ENCODE measurements at places on chromosomes 3 and 15.

DNA sequence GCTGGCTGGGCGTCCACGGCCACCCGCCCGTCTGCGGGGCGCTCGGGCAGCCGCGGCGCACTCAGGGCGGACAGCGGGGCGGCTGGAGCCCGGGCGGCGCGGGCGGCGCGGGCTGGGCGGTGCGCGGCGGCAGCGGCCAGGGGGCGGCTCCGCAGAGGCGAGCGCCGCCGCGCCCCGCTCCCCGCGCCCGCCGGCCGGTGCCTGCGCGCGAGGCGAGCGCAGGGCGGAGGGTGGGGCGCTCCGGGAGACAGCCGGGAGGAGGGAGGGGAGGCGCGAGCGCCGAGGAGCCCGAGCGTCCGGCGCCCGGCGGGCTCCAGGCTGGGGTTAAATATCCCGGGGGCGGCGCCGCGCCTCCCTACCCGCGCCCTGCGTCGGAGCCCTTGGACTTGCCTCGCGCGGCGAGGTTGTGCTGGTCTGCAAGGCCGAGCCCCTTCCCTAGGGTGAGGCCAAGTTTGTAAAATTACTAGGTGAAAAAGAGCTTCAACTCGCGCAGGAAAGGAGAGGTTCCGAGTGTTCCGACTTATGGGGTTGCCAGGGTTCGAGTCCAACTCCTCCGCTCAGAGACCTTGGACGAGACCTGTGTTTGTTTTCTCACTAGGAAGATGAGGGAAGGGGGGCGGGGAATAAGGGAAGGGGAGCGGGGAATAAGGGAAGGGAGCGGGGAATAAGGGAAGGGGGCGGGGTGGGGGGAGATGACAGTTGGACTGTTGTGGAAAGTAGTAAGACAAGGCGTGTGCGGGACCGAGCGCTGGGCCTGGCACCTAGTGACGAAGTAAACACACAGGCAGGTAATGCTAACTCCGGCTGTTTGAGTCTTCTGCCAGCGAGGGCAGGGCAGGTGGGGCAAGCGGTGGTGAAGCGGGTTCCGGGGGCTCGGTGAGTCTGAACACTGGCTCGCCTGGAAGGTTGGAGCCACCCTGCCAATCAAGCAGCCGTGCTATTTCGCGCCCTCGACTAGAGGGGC is at the start of gene TNFAIP8L3:
TNFAIP8L3 (minus strand) TSS at position 301 of the 964 bp plus-strand sequence. CDS start 311 bp downstream, outside the sequence.
- peak; percentile 33 for DNase-seq

DNA sequence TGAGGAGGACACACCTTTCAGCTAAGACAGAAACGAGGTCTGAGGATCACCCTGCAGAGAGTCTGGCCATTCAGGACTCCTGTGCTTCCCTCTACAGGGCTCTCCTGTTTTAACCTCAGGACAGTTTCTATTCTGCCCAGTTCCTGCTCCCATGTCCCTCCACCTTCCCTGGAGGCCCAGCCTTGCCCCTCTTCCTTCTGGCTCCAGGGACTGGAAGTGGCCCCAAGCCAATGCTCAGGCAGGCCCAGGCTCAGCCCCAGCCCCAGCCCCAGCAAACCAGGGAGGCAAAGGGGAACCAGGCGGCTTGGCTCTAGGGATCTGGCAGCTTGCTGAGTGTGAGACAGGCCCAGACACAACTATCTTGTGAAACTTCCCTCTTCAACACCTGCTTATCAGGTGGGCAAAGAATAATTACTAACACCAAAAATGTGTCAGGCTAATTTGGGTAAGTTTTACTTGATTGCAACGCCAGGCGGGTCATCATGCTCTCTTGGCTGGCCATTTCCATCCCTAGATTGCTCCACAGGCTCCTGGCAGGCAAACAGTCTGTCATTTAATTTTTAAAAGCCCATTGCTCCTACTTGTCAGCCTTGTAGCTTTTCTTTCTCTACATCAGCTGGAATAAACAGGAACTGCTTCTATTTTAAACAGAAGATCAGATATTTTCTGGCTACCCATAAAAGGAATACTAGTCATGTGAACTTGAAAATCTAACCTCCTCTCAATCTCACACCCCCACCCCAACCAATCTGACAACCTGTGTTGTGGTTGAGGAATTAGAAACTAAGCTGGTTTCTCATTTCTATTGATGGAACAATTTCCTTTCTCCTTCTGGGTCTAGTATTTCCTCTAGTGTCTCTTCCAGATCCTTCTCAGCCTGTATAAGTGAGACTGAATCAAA is 33.5 kb downstream of the UPK1B start:
- no peak for DNase-seq

- DNase-seq = no peak
Measured at GRCh38 chr3:139468399-139468798, 7.9 kb downstream of the RBP2 start.

DNA sequence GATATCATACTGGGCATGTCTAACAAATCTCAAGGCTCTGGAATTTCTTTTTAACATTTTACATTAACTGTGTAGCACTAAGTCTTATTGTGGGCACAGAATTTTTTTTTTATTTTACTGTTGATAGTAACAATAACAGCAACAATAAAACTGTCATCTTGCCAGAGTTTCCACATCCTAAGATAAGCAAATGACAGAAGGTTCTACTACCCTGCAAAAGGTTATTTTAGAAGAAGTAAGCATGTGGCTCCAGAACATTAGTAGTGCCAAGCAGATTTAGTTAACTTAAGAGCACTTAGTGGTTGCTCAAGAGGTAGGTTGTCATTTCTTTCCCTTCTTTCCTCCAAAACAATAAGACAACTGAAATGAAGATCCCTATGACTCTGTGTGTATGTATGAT is 743.0 kb upstream of the CBLB start:
- DNase-seq = peak; percentile 20

GRCh38 chr3:58336135-58336882 is 3.6 kb downstream of the PXK start:
- peak; percentile 70 for DNase-seq

DNA sequence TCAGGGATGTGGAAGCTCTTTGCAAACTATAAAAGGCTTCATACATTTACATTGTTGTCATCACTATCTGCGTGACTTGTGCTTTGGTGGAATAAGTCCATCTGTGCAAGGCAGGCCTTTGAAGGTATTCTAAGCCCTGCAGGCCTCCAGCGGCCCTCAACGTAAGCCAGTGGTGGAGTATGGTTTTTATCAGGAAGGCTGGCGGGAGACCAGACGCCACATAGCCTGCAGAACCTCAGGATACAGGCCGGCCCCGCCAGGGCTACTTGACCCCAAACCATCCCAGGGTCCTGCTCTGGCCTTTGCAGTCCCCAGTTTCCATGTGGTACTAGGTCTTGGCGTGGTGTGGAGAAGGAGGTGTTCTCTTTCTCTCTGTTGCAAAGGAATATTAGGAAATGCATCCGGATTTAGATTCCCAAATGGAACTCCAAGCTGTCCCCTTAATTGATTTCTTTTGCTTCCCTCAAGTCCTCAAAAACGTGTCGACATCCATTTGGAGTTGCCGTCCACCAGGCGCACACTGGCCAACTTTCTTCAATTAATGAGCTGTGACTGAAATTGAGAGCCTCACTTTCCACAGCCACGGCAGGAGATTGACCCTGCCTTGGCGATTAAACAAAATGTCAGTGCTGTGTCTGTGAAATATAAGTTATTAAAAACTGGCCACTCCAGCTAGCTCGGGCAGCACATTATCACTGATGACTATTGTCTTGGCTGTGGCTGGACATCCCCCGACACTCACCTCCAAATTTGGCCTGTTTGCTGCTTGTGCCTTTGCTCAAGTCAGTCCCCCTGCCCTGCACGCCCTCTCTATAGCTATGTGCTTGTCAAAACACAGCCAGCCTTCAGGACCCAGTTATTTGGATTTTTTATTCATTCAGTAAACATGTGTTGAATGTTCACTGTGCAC is 239.8 kb upstream of the TLE3 start:
- no peak for DNase-seq

GRCh38 chr3:123449102-123449996 is 459 bp upstream of the ADCY5 start:
- DNase-seq = peak; percentile 44

- DNase-seq = no peak
Measured at GRCh38 chr15:91110407-91110806, 10.3 kb downstream of the SV2B start.

- peak; percentile 4 for DNase-seq
Measured at GRCh38 chr3:148372206-148372875, 325.4 kb upstream of the AGTR1 start.

- DNase-seq = no peak
Measured at GRCh38 chr15:28085489-28086174, 13.5 kb downstream of the OCA2 start.

DNA sequence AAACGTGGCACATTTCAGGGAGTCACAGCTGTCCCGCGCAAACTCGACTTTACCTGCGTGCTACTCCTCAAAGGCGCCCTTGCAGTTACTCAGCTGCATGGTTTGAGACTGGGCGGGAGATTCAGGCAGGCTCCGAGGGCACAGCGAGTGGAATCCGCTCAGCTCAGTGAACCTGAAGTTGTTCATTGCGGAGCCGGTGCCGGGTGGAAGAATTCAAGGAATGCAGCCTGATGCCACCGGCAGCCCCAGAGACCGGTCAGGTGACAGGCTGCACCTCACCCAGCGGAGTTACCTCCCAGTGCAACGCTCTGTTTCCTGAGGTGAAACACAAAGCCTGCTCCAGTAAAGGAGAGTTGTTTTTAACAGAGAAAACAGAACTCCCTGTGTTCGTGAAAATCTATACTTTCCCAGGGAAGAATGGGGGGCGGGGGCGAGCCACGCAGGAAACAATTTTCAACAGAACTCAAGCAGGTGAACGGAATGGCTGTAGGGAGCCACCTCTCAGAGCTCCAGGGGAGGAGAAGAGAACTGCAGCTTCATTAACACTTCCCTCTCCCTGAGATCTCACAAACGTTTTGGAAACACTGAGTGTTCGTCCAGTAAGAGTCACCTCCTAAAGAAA is 3.8 kb downstream of the VEPH1 start:
- peak; percentile 29 for DNase-seq

DNA sequence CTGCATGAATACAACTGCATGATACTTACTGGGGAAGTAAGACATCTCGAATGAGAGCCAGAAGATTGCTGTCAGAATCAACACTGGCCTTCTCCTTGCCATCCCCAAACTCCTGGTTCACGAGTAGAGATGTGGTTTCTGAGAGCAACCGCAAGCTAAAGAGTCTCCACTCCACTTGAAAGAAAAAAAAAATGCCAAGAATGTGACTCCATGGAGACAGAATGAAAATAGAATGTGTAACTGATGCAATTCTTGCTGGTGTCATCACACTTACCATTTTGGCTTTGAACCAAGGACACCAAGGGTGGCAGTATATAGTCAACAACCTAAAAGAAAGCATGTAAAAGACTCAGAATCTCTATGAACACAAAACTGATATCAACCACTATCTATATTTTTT is 280.4 kb downstream of the ULK4 start:
- DNase-seq = peak; percentile 97

DNA sequence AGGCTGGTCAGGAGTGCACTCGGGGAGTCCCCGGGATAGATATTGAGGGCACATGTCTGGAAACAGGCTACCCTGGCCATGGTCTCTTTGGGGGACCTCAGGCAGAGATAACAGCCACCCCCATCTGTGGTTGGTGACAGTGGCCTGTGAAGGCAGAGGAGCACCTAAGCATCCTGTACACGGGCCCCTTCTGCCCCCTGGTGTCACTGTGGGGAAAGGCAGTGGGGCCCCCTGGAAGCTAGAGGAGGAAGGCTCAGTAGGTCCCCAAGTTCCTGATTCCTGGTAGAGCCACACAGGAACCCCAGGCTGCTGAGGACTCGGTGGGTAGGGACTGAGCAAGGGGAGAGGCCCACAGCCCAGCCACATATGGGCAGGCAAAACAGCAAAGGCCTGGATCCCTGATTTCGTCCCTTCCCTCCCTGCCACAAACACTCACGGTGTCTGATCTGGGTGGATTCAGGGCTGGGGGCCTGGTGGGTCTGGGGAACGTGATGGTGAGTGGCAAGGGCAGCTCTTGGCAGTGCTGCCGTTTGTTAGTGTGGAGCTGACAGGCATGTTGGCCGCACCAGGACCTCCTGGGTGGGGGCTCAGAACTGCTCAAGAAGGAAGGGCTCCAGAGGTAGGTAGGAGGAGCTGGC is 14.1 kb upstream of the CXCR6 start:
- peak; percentile 33 for DNase-seq

DNA sequence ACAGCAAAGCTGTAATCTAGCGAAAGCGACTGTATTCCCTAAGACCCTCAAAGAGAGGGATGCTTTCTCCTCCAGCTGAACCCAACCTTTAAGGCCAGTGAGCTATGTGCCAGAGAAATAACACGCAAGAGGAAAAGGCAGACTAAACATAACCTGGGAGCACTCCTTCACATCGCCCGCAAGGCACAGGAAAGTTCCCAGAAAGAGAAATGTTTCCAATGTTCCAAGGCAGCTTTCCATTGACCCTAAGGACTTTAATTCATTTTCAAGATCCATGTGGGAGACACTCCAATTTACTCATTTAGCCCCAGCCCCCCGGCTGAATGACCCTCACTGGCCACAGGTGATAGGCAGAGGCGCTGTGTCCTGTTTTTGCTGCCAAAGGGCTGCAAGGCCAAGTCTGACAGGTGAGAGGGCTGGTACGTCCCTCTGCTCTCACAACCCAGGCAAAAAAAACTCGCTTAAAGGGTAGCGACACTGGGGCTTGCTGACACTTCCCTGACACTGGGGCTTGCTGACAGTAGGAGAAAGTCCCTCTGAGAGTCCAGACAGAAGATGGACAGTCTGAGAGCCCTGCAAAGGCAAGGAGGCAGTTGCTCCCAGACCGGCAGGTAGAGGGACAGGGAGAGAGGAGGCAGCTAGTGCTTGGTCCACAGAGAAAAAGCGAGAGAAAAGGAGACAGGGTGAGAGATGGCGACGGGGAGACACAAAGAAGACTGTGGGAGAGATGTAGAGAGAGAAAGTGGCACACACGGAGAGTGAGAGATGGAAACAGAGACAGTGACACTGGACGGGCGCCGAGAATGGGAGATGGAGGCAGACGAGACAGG is 702 bp downstream of the ARHGEF3 start:
- DNase-seq = no peak

DNA sequence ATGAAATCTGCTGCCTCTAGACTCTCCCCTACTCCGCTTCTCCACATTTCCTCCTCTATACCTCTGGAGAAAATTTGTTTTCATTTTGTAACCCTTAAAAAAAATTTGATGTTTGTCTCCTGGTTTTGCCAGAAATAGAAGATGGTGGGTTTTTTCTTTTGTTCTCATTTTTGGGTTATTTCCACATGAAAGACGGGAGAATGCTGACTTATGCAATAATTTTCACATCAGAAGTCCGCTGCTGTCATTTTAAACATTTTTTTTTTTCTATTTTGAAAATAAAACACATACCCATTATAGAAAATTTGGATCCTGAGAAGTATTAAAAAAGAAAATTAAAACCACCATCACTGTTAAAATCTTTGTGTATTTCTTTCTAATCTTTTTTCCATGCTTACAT is 320.8 kb upstream of the NR2E3 start:
- DNase-seq = no peak

GRCh38 chr3:14791343-14791945 is 27.3 kb upstream of the FGD5 start:
- peak; percentile 47 for DNase-seq

DNA sequence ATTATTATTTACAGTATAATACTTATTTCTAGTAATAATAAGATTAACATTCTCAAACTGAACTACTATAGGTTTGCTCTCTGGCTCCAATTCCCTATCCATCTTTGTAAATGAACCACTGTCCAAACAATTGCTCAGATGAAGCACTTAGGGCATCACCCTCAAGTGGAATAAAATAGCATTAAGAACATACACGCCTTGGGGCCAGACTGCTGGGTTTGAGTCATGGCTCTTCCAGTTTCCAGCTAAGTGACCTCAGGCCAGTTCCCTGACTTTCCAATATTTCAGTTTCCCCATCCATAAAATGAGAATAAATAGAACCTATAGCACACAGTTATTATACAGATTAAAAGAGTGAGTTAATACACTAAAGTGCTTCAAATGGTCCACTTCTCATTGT is 507.2 kb downstream of the MAGI1 start:
- no peak for DNase-seq

GRCh38 chr3:61627768-61628185 is 66.4 kb downstream of the PTPRG start:
- DNase-seq = peak; percentile 94

All from iris pigment epithelial cell (primary cell).